ENCODE measurements at places on chromosomes 12 and 14. TPM values are rescaled to one million over a fixed set of nuclear protein-coding genes. Genes with fewer than 3 reads are reported as not detected.

PLEKHD1 gene
- total RNA-seq = not detected

ZC3H10 gene
- total RNA-seq = 7.9 TPM

MIPOL1 gene
- total RNA-seq = 10.0 TPM

KCNMB4 gene
- 0.26 TPM for total RNA-seq

KERA gene
- total RNA-seq = not detected

HPD gene
- total RNA-seq = 4.7 TPM

LGR5 gene
- total RNA-seq = 0.79 TPM

DNAI7 gene
- total RNA-seq = 0.37 TPM

FKBP11 gene
- 15.9 TPM for total RNA-seq

RILPL1 gene
- total RNA-seq = 12.0 TPM

TRIM9 gene
- 0.19 TPM for total RNA-seq

IL23A gene
- not detected for total RNA-seq

ARHGAP9 gene
- not detected for total RNA-seq

FAM90A1 gene
- 0.06 TPM for total RNA-seq

RAPGEF3 gene
- 7.9 TPM for total RNA-seq

MANSC4 gene
- not detected for total RNA-seq

NUAK1 gene
- 3.2 TPM for total RNA-seq

ACOT4 gene
- 0.53 TPM for total RNA-seq

RNF41 gene
- total RNA-seq = 127 TPM

ACVRL1 gene
- 61.3 TPM for total RNA-seq

KIF26A gene
- total RNA-seq = 0.06 TPM

AQP2 gene
- total RNA-seq = not detected

NRL gene
- total RNA-seq = 0.79 TPM

CLEC1B gene
- not detected for total RNA-seq

PTPRQ gene
- 0.06 TPM for total RNA-seq

WDR20 gene
- total RNA-seq = 17.0 TPM

RFLNA gene
- total RNA-seq = 1.3 TPM
